Progenitor cell of endocrine pancreas (in vitro differentiated cells): ENCODE measurements at places on chromosomes 1 and 21.

DNA sequence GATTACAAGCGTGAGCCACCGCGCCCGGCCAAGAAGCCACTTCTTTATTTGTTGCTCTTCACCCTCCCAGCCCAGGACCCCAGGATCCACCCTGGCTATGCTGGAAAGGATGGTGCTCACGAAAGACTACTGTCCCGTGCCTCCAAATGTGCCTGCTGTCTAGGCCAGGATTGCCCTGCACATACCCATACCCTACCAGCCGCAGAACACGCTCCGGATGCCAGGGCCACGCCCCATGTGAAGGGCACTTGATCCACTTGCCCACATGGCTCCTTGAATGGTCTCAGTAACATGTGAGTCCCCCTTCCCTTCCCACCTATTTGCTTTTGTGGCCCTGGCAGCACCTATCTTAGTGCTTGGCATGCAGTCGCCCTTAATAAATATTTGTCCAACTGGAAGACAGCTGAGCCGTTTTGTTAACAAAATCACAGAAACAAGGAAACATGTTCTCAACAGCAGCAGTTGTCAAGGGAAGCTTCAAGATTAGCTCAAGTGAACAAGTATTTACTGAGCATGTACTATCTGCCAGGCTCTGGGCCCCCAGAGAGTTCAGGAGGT is 13.8 kb upstream of the UBXN10 start:
- no peak for DNase-seq

DNA sequence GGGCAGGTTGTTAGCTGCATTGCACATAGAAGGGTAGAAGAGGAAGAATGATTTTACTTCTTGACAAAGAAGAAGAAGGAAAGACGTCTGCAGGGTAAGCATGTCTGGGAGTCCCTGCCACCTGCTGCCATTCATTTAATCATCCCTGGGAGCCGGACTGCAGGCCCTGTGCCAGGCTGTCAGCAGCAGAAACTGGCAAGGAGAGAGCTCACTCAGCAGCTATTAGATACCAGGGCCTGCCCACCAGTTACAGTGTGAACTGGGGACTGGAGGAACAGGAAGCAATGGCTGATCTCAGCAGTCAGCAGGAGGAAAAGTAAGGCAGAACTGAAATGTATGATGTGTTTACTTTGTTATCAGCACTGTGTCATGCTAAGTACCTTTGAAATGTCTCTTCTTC is 75.7 kb upstream of the C1orf87 start:
- no peak for DNase-seq

GRCh38 chr1:118335331-118335732 is 150.3 kb upstream of the SPAG17 start:
- DNase-seq = no peak

- no peak for DNase-seq
Measured at GRCh38 chr1:247469141-247469535, 11.2 kb upstream of the OR2B11 start.

DNA sequence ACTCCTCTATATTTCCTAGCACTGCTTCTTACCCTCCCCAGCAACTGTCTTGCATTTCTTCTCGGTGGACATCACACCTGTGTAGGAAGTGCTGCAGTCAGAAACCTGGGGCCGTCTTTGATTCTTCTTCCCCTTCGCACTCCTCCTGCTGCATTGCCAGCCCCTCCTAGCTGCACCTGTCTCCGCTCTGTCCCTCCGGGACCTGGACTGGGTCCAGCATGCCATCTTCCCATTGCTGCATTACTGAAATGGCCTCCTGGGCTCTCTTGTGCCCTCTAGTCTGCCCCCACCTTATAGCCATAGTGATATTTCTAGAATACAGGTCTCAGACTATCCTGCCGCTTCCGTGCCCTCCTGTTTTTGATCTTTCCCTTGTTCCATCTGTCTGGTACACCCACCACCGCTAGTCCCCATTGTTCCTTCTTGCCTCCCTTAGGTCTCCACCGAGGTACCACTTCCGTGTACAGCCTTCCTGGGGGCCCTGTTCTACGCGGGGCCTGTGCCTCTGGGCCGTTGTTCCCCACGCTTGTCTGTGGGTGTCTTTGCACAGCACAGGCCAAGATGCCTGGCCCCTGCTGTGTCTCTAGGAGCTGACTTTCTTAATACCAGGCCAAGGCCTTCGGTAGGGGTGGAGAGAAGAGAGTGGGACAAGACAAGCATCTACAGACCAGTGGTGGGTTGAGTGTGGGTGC is 107.6 kb downstream of the GALNT2 start:
- DNase-seq = no peak

- DNase-seq = no peak
Measured at GRCh38 chr1:79667848-79668696, 661.5 kb upstream of the ADGRL4 start.

- DNase-seq = no peak
Measured at GRCh38 chr1:177431123-177431522, 260.4 kb downstream of the BRINP2 start.

DNA sequence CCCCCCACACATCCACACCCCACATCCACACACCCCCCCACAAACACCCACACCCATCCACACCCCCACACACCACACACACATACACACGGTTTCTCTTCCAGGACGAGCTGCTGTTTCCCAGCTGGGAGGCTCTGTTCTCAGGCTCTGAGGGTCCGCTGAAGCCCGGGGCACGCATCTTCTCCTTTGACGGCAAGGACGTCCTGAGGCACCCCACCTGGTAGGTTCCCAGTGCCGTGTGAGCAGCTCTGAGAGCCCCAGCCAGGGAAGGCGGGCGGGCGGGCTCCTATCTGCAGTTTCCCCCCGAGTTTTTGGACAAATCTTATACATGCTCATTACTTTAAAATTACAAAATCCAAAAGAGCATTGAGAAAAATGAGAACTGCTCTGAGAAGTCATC is 31.2 kb downstream of the SLC19A1 start:
- DNase-seq = no peak

DNA sequence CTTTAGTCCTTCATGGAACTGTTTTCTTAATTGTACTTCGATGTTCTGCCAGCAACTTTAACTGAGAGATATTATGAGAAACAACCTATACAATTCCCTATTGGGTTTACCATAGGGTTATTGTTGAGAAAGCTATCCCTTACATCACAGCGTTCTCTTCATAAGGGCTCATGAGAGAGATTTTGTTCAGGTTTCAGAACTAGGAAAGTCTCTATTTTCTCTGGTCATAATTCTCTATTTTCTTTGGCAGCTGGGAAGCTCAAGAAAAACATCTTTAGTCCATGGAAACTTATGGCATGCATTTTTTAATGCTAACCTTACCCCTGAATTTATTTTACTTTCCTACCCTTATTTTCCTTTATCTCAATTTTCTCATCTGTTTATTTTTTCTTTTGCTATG is 38.2 kb downstream of the NMNAT2 start:
- no peak for DNase-seq

DNA sequence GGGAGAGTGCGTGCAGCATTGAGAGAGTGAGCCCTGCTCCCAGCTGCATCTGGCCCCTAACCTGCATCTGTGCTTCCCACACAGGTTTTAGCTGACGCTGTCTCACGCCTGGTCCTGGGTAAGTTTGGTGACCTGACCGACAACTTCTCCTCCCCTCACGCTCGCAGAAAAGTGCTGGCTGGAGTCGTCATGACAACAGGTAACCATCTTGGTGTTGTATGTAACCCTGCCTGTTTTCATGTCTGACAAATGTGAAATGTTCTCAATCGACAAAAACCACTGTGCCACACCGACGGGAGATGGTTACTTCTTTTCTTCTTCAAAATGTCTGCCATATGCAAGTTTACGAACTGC is 105.8 kb downstream of the ADARB1 start:
- no peak for DNase-seq

DNA sequence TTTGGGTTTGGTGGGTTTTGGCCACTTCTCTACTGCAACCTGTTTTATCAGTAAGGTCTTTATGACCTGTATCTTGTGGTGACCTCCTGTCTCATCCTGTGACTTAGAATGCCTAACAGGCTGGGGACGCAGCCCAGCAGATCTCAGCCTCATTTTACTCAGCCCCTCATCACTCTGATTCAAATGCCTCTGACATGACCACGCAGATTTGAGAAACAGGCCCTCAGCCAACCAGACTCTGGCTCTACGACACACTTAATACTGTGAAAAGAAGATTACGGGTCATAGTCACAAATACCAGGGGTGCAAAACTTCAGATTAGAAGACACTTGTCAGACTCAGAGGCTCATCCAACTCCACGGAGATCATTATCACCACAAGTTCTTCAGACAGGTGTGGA is 28.3 kb upstream of the KIF26B start:
- no peak for DNase-seq

DNA sequence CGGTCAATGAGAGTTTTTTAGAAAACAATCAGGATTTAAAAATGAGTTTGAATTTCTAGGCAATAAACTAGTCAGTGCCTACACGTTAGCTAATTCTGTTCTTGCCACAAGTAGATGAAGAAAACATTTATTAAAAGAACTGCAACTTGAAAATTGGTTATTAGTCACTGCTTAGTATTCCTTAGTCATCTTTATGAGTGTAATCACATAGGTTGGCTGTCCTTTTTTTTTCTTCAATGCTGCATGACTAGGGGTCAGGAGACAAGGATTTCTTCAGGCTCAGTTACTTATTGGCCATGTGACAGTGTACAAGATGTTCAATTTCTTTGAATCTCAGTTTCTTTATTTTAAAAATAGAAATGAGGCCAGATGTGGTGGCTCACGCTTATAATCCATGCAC is 17.1 kb downstream of the SOAT1 start:
- no peak for DNase-seq

GRCh38 chr1:17890056-17890814 is 135.1 kb downstream of the ACTL8 start:
- DNase-seq = no peak

- no peak for DNase-seq
Measured at GRCh38 chr1:222557574-222557973, 9.7 kb upstream of the HHIPL2 start.

DNA sequence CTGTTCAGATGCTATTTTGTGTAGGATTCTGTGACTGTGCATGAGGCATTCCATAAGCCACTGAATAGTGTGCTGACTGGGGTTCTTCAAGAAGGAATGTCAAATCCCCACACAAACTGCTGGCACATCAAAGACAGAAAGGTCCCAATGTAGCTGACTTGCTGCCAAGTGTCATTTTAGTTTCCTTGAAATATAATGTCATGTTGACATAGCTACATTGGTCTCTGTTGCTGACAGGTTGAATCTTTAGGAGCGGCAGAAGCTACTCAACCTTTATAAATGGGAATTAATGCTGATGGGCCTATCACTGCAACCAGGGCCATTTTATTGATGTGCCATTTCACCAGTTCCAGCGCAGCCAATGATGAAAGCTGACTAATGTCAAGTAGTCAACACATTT is 1110.7 kb upstream of the B3GALT2 start:
- no peak for DNase-seq

- no peak for DNase-seq
Measured at GRCh38 chr1:182569939-182570610, 19.0 kb downstream of the RNASEL start.

DNA sequence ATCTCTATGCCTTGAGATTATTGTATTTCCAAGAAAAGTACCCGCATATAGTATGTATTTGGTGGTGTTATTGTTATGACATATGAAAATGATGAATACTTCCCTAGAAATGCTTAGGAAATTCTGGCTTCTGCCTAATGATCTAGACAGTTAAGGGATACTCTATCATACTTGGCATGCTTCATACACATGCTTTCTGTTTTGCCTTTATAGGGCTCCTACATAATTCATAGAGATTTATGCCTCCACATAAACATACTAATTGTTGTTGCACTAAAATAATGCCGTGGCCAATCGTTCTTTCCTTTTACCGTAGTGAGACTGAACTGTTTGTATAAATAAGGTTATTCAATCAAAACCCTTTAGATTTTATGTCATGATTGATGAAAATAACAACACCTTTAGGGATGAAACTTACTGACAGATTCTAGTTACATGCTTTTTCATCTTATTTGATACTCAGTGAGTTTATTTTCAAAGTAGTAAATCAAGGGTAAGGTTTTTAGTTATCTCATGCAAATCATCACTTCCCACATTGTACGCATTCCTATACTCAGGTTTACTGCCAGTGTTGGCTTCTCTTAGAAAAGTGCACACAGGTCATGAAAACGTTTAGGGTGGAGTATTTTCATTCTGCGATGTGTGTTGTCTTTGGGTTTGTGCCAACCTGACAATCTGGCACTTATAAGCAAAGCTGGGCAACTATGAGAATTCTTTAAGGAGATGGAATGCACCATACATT is 40.5 kb upstream of the SCYL3 start:
- no peak for DNase-seq

DNA sequence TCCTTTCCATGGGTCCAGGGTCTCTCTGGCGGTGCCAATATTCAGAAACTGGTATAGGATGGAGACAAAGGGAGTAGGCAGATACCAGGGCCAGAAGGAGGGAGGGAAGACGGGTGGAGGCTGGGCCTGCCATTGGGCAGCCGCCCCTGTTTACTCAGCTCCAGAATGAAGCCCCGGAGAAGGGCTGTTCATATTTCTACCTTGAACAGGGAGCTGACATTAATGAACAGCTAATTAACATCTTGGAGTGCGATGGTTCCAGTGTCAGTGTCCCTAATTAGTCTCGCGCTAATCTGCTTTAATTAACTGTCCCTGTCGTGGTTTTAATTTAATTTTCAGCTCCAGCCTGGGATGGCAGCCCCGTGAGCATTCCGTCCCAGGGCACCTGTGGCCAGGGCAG is 113.8 kb downstream of the EPHB2 start:
- no peak for DNase-seq

GRCh38 chr1:157724537-157725220 is 24.1 kb upstream of the FCRL3 start:
- no peak for DNase-seq

- no peak for DNase-seq
Measured at GRCh38 chr1:242212401-242212800, 213.5 kb upstream of the MAP1LC3C start.

DNA sequence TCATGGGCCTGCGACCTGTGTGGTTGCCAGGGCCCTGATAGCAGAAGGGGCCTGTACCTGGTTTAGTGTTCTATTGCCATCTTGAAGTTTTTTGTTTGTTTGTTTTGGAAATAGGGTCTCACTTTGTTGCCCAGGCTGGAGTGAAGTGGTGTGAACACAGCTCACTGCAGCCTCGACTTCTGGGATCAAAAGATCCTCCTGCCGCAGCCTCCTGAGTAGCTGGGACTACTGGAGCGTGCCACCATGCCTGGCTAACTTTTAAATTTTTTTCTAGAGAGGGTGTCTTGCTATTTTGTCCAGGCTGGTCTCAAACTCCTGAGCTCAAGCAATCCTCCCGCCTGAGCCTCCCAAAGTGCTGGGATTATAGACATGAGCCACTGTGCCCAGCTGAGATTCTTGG is 72.9 kb downstream of the UBE2T start:
- no peak for DNase-seq

GRCh38 chr1:26529655-26530409 is at the start of gene RPS6KA1:
Gene RPS6KA1, plus strand, starts transcription at chr1:26529761. Its CDS starts 160 bp downstream, at chr1:26529921.
- peak; percentile 66 for DNase-seq

- no peak for DNase-seq
Measured at GRCh38 chr1:225642177-225642576, 10.7 kb downstream of the ENAH start.
